ENCODE measurements at places on chromosomes 6 and 20.

- no peak for DNase-seq
These were observed 115.7 kb downstream of the AKAP7 start for GRCh38 chr6:131250936-131251335.

GRCh38 chr20:23508449-23509229, 17.7 kb downstream of the CST8 start:
- DNase-seq: no peak

DNA sequence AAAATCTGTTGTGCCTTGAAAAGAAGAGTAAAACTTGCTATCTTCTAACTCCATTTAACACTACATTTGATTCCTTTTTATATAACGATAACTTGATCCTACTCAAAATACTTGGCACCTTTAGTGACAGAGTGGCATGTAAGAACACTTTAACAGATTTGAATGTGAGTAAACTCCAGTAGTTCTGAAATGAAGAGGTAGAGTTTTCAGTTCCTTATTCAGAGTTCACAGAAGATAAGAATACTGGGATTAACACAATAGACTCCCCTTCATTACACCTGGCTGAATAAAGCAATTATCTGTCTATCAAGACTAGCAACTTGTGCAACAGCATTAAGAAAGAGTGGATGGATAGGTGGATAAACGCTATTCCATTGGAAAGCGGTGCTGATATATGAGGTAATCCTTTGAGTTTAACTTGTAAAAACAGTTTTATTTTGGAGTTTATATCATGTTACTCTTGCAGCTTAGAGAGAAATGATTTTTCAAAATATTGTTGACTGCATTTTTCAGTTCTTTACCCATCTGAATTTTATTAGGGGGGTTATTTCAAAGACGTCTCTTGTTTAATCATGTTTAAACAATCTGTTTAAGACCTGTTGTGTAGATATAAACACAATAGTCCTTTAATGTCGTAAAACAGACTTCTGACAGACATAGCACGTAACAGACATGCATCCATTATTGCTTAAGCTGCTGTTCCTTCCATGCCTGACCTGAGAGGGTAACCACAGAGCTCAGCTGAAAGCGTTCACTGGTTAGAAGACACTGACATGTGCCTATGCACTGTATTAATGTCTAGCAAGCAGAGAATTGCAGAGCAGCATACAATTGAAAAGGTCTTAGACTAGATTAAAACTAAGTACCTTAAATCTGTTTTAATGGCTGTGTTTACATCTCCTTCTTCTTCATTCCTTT, 102.4 kb upstream of the SUPT3H start:
- DNase-seq: no peak

GRCh38 chr6:139418481-139419132, 44.2 kb upstream of the CITED2 start:
- DNase-seq: no peak

- DNase-seq: no peak
These were observed 38.6 kb upstream of the NXT1 start for GRCh38 chr20:23311947-23312506.

DNA sequence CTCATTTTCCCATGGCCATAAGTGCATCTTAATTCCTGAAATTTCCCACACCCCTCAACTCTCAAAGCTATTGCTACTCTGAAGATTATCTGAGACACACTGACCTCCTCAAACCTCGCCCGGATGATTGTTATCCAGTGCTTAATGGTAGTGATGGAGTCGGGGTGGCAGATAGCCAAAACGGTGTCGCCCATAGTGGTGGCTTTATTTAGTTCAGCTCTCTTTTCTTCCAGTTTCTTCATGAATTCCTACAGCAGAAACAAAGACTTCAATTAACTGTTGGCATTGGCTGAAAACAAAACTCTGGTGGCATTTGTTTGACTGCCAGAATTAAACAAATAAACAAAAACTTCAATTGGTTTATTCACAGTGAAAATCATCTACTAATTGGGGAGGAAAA, 165.4 kb downstream of the DST start:
- DNase-seq: no peak
